Activated effector memory CD4-positive, alpha-beta T cell treated with Interleukin-2 at 50 U/mL for 16 hours (primary cell): ENCODE measurements at places on chromosomes 3 and 15.

GRCh38 chr15:65963911-65964482 is 94.7 kb downstream of the RAB11A start:
- no peak for DNase-seq

DNA sequence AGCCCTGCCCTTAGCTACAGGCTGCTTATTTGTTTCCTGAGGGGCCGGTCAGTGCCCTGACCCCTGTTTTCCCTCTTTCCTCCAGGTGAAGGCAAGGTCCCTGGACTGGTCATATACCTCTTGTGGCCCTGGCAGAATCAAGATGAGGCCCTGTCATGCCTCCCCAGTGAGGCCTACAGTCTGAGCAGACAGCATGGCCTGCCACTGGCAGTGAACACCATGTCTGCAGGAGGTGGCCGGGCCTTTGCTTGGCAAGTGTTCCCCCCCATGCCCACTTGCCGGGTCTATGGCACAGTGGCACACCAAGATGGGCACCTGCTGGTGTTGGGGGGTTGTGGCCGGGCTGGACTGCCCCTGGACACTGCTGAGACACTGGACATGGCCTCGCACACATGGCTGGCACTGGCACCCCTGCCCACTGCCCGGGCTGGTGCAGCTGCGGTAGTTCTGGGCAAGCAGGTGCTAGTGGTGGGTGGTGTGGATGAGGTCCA is 1.2 kb downstream of the KLHDC8B start:
- DNase-seq: no peak

GRCh38 chr3:31452495-31453106 is 80.1 kb upstream of the STT3B start:
- no peak for DNase-seq

GRCh38 chr15:40313531-40314398 is 6.0 kb upstream of the PLCB2 start:
- no peak for DNase-seq

DNA sequence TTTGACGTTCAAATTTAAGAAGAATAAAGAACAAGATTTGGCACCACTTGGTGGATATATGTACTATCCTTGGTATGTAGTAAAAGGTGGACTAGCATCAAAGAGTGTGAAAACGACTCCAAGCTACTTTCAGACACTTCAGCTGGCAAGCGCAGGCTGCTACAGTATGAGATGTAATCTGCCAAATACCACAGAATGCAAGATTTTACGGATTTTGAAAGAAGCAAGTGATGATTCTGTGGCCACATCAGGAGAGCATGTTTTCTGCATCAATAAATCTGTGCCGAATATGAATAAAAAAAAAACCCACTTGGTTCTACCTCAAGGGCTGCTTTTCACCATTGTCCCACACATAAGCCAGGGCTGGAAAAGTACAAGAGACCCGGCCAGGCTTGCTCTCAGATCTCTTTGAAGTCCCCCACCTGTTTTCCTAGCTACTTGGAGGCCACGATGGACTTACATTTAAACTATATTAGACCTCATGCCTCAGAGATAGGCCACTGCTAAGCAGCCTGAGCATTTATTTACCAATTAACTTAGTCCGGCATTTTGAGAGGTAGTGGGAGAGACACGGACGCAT is 37.4 kb downstream of the MYO1E start:
- no peak for DNase-seq

DNA sequence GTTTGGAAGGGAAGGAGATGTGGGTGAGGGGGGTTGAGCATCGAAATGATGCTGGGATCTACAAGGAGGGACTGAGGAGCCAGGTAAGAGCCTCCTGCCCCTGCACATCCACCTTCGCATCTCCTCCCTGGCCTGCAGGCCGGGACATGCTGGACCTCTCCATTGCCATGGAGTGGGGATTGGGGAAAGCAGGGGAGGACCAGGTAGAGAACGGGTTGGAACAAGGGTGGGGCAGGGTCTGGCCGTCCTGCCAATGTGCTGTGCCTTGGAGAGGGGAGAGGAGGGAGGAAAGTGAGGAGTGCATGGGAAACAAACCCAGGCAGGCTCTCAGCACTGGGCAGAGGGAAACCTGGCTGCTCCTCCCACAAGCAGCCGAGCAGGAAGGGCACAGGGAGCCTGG is 10.6 kb downstream of the PLA2G4B start:
- no peak for DNase-seq

DNA sequence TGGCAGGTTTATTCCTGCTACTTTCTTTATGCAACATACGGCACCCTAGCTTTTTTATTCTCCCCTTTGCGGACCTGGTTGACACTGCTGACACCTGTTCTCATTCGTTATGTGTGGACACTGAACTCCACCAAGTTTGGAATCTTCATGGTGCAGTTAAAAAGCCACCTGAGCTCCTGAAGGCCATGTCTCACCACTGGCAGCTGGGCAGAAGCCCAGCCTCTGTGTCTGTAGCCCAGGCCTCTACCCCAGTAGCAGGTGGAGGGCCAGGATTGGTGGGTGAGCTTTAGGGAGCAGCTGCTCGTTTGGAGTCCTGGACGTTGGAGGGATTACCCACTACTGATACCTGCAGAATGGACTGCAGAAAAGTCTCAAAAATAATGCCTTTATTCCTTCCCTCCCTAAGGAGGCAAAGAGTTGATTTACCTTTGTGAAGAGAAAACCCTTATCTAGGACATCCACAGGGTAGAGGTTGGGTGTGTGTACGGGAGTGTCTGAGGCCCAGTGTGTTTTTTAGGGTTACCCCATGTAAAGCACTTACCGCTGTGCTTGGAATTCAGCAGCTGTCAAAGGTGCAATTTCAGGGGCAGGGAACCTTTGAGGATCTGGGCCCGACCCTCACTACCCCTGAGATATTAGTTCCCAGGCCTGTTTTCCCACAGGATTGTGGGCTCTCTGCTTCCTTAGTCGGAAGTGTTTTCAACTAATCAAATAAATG is 637 bp upstream of the CCNDBP1 start:
- no peak for DNase-seq

DNA sequence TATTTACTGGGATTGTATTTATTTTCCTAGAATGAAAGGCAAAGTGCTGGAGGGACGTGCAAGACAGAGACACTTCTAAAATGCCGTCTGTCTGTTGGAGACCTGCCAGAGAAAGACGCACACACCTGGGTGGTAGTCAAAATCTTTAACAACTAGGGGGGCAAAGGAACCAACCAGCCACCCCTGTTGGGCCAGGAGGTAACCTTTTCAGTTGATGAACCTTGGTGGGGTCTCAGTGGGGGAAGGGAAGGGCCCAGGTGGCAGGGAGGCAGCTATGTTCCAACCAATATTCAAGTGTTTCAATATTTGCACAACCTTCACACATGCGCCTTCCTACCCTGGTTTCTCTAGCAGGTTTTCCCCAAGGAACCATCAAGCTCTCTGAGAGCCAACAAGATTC is 99.0 kb downstream of the MEGF11 start:
- DNase-seq: no peak

- no peak for DNase-seq
Measured at GRCh38 chr15:26874774-26875475, 8.1 kb downstream of the GABRA5 start.

DNA sequence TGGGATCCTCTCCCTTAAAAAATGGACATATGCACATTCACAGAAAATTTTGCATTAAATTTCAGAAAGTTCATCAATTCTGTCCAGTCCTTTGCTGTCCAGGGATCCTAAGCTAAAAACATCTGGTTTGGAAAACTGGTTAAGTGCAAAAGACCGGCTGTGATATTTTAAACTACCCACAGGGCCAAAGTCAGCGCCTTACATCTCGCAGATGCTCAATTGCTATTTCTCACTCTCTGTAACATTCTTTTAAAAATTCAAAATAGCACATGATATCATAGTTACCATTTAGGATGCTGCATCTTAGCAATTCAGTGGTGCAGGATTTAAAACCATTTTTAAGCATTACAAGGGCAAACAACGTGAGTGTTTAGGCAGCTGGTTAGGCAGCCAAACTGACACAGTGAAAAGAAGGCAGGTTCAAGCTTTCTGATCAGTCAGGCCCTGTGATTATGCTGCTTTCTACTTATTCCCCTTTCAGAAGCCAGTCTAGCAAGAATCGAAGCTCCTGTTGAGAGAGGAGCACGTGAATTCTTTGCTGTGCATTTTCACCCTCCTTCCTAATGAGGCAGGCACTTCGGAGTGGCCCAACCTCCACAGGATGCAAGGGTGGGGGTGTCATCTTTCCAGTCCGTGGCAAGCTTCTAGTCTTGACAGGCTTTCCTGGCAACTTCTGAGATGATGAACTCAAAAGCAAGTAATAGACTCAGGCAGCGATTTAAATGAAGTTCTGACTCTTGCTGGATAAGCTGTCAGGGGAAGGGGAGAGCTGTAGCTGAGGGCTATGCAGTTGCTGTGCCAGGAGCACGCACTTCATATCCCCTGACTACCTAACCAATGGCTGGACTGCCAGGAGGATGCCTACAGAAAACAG is 8.8 kb downstream of the PRICKLE2 start:
- no peak for DNase-seq

GRCh38 chr15:29942143-29942542 is 119.9 kb upstream of the TJP1 start:
- no peak for DNase-seq

GRCh38 chr3:168095611-168096209 is at the start of gene GOLIM4:
TSS of gene GOLIM4 (minus strand) at chr3:168095924. CDS start at chr3:168095285, 639 bp downstream.
- no peak for DNase-seq

DNA sequence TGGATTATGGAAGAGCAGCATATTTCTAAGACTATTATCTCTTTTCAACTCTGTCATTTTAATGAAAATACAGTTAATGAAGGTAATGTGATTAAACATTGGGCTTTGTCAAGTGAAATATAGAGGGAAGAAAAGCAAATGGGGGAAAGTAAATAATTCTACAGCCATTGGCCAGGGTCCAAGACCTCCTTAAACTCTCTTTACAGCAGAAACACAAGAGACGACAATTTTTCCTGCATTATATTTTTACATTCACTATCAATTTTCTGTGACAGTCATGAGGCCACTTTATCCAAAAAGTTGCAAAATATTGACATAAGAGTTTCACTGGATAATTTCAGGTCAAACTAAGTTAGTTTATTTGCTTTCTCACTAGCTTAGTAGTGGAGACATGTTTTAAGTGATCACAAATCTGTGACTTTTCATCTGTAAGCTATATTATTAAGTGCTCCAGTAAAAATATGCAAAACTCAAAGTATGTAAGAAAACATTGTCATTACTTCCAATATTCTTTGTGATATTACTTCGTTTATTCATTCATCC is 385.9 kb upstream of the DPH6 start:
- no peak for DNase-seq

DNA sequence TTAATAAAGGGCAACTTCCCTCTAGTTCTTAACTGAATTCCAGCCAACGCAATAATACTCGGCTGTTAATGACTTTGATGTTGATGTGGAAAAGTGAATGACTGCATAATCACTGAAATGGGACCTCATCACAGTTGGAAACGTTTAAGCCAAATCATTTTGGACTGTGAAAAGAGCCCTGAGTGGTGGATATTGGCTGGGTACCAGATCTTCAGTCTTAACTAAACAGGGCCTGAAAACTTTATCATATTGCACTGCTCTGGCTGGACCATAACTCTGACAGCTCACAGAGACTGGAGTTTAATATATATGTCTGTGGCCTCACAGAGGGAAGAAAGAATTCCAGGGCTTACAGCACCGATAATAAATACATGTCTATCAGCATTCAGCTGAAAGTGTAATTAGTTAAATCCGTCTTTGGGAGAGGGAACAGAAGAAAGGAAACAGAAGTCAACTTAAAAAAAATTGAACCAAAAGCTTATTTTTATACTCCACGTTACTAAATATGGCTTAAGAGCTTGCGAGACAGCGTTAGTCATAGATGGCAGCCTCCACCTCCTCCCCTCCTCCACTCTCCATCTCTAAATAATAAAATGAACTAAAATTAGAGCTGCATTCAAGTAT is 222.3 kb upstream of the CDIN1 start:
- no peak for DNase-seq

DNA sequence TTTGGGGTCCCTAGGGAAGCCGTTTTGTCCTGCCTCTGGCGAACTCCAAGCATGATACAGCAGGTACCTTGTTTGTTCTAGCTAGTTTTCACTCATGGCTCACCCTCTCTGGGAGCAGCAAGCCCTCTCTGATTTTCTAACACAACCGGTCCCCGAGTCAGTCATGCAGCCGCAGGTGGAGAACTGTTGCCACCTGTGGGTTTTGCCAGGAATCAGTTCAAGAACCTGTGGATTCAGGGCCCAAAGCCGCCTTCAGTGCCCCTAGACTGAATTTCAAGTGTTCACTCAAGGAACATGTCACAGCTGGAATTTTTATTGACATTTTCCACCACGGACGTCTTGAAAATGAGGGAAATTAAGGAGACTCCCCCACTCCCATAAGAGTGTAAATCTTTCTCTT is 13.3 kb upstream of the LRRK1 start:
- no peak for DNase-seq

- no peak for DNase-seq
Measured at GRCh38 chr3:194736277-194736895, 50.7 kb downstream of the FAM43A start.

GRCh38 chr15:40398413-40398873 is 7.2 kb upstream of the IVD start:
- DNase-seq: no peak

DNA sequence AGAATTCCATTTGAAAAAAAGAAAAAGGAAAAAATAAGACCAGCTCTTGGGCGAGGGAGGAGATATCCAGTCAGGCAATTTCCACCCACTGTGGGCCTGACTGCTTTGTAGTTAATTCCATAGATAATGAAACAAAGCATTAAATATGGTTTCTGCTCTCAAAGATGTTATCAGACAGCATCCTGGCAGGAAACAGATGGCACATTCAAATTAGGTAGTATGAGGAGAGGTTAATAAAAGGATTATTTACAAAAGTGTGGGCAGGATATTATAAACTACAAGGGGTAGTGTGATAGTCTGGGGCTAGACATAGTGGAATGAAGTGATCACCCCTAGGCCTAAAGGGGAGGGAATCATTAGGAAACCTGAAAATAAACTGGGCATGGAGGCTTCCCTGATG is 193.2 kb downstream of the CLSTN2 start:
- no peak for DNase-seq

DNA sequence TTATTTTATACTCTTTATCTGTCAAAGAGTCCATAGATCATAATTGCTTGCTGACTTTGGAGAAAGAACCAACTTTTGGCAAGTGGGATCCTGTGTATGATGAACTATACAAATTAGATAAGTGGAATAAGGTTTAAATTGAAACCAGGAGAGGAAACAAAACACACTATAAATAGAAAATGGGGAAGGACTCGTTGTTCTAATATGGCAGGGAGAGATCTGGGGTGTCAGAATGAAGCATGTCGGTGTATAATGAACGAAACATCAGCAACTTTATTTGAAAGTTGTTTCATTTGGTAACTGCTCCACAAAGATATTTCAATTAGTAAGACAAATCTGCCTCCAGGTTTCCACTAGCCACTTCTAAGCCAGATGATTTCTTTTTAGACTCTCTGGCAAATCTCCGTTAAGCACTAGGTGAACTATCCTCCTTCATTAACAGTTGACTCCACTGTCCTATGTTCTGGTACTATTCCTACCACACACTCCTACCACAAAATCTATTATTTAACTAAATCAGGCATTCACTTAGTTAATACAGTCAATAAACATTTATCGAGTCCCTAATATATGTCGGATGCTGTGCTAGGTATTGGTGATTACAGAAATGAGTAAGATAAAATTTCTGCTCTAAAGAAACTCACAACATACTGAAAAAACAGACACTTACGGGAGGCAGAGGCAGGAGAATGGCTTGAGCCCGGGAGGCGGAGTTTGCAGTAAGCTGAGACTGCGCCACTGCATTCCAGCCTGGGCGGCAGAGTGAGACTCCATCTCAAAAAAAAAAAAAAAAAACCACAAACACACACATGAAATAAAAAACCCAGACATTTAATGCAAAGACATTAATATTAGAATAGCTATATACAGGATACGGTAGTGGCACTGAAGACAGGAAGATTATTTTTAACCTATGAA is 20.1 kb downstream of the SLC15A2 start:
- no peak for DNase-seq

GRCh38 chr3:107675233-107675900 is 152.6 kb downstream of the BBX start:
- no peak for DNase-seq
